Kidney tubule cell (primary cell): ENCODE measurements at places on chromosomes 3 and 15.
A peak's percentile ranks its signal among the peaks of the same experiment; 100 is the strongest.

- no peak for DNase-seq
These were observed 360.9 kb upstream of the CBLB start for GRCh38 chr3:106229495-106230278.

- DNase-seq = no peak
These were observed 7.7 kb downstream of the CLDN11 start for GRCh38 chr3:170426240-170426797.

- DNase-seq = no peak
These were observed 5.2 kb downstream of the SETD5 start for GRCh38 chr3:9402410-9403228.

DNA sequence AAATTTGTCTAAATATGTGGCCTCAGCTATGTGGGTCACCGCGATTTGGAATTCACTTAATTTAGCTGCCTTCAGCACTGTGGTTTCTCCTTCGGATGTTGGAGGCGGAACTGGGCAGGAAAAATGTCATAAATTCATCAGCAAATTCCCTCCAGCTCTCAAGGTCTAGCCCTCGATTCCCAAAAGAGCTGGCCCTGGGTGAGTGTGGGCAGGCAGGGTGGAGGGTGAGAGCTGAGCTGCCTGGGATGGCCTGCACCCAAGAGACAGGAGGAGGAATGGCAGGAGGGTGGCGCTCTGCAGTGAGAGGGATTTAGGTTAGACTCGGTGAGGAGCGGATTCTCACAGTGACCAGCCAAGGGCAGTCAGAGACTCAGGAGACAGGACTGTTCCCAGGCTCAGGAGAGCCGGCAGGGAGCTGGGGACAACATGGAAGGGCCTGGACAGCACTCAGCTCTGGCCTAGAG lies 57.1 kb downstream of the FEM1B start:
- DNase-seq = no peak

- DNase-seq = peak; percentile 82
These were observed 11.8 kb downstream of the CYFIP1 start for GRCh38 chr15:22968366-22968765.

DNA sequence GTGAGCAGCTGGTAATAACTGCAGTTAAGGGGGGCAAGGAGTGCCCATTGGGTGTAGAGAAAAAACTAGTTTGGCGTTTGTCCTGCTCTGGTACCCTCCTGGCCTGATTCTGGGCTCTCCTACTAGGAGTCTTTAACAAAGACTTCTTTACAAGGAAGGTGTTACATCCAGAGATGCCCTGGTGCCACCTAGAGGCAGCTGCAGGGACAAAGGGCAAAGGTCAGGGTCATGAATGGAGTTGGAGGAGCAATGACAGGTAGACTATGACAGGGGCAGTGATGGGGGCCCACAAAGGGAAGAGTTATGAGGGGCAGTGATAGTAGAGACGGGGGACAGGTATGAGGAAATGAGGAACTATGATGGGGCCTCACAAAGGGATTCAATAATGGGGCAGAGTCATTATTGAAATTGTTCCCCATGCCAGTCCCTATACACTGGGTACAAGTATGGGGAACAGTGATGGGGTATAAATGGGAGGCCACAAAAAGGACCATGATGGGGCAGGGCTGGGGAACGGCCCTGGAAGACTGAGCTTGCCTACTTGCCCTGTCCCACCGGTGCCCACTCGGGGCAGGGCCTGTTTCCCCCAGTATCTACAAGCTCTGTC lies 7.9 kb downstream of the CCDC71 start:
- peak; percentile 22 for DNase-seq

- DNase-seq = peak; percentile 100
These were observed at the start of gene ZBTB11 for GRCh38 chr3:101676765-101677435. Gene ZBTB11 (minus strand): TSS chr3:101677132. CDS start chr3:101676914, 218 bp downstream.

DNA sequence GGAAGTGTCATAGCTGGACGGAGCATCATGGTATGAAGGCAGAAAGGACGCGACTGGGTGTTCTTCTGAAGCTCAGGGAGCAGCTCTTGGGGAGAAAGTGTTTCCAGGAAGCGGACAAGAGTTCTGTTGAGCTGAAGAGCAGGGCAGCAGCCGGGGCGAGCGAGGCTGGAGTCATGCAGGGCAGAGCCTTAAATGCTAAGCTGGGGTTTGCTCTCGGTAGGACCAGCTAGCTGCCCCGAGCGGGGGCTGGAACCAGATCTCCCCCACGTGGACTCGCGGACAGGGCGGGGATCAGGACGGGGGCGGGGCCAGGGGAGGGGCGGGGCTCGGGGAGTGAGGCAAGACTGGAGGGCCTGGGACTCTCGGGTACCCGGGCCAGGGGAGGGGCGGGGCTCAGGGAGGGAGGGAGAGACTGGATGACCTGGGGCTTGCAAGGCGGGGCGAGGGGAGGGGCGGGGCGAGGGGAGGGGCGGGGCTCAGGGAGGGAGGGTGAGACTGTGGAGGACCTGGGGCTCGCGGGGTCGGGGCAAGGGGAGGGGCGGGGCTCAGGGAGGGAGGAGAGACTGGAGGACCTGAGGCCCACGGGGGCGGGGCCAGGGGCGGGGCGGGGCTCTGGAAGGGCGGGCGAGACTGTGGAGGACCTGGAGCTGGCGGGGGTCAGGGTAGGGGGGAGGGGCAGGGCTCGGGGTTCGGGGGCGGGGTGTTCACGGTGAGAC lies 461 bp upstream of the FAH start:
- peak; percentile 90 for DNase-seq

DNA sequence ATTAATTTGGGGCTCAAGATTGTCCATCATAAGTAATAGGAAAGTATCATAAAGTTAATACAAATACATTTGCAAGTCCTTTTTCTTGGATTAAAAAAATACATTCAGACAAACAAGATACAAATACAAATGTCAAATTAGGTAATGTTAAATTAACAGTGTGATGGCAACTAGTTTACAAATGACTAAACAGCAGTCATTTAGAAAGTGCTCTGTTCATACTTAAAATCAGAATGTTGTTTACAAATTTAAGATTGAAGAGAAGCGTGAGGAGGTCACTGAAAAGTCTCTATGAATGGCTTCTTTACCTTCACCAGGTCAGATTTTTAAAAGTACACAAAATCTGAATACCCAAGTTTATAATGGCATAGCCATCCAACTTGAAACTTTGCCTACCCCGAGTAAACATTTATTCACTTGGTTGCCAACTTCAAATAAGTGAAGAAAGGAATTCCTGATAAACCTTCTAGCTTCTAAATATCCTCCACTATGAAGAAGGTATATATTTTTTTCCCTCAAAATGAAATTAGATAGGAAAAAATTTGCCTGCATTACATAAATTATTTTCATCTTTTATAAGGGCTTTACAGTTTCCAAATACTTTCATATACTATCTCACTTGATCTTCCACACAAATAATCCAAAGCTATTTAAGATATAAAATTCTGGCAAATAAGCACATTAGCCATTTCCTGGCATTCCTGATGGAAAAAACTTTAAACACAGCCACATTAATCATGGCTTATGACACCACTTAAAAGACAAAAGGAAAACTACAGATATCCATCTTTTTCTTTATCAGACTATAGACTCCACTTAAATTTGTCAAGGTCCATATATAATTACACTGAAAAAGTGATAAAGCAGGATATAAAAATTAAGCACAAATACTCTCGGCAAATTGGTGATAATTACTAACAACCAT lies 11.5 kb upstream of the NEK10 start:
- no peak for DNase-seq

DNA sequence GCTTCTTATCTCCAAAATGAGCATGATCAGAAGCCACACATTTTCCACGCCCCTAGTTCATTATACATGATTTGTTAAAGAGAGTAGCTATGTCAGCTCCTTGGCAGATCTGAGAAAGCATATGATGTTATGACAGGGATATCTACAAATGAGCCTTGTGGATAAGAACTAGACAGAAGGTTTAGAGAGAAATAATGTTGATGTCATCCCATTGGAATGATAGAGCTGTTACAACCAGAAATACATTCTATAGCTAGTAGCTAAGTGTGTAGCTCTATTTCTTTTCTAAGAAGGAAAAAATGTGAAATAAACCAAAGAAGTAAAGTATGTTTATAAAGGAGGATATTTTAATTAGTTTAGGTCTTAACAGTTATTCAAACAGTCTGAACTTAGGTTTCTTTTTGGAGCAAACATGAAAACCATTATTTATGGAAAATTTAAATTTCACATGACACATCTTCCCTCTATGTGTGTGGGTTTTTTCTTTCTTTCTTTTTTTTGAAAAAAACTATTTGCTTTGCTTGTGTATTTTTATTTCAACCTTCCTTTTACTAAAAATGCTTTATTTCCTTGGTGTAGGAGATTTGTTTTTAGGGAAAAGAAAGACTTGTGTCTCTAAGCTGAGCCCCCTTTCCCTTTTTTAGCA lies 167.7 kb downstream of the GHSR start:
- DNase-seq = peak; percentile 67

DNA sequence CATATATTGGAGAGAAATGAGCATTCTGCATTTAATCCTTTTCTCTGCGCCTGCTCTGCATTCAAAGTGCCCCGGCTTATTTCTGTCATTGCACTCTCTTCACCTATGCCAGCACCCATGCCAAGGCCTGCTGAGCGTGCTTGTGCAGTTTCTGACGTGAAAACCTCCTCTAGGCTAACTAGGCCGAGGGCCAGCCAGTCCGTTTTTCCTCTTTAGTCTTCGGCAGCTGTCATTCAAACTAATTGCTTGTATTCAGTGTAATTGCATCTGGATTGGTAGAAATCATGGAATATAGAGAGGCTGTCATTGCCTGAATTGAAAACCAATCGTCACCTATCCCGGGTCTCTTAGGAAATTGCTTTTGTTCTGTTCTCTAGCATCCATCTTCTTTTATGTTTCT lies 94.0 kb downstream of the ARPP21 start:
- DNase-seq = no peak

DNA sequence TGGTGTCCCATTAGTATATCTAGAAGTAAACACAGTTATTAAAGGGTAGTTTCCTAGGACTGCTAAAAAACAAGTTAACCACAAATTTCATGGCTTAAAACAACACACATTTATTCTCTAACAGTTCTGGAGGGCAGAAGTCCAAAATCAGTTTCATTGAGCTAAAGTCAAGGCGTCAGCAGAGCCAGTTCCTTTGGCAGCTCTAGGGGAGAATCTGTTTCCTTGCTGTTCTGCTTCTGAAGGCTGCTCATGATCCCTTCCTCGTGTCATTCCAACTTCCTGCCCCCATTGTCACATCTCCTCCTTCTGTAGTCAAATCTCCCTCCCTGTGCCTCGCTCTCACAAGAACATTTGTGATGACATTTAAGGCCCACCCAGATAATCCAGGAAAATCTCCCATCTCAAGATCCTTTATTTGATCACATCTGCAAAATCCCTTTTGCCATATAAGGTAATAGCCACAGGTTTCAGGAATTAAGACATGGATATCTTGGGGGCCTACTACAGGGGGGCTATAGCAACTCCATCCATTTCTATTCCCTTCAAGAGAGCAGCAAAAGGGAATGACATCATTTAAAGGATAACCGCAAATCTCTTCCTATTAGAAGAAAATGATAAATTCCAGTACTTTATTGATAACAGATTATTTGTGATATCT lies 50.1 kb downstream of the GPR176 start:
- no peak for DNase-seq

DNA sequence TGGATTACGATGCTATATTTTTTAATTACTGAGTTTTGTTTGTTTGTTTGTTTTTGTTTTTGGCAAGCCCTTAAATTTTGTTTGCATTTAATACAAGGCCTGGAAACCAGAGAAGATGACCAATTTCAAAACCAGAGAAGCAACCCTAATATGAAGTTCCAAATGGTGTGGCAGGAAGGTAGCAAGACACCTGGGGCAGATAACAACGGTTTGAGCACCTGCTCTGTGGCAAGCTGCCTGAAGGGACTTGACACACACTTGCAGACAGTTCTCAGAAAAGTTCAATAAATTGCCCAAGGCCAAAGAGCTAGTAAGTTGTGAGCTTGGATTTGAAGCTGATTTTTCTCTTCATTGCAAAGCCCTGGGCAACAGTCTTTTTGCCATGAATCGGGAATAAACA lies 151.2 kb upstream of the UBE2E1 start:
- DNase-seq = no peak

GRCh38 chr3:114060906-114061655 lies 4.5 kb downstream of the QTRT2 start:
- DNase-seq = no peak

DNA sequence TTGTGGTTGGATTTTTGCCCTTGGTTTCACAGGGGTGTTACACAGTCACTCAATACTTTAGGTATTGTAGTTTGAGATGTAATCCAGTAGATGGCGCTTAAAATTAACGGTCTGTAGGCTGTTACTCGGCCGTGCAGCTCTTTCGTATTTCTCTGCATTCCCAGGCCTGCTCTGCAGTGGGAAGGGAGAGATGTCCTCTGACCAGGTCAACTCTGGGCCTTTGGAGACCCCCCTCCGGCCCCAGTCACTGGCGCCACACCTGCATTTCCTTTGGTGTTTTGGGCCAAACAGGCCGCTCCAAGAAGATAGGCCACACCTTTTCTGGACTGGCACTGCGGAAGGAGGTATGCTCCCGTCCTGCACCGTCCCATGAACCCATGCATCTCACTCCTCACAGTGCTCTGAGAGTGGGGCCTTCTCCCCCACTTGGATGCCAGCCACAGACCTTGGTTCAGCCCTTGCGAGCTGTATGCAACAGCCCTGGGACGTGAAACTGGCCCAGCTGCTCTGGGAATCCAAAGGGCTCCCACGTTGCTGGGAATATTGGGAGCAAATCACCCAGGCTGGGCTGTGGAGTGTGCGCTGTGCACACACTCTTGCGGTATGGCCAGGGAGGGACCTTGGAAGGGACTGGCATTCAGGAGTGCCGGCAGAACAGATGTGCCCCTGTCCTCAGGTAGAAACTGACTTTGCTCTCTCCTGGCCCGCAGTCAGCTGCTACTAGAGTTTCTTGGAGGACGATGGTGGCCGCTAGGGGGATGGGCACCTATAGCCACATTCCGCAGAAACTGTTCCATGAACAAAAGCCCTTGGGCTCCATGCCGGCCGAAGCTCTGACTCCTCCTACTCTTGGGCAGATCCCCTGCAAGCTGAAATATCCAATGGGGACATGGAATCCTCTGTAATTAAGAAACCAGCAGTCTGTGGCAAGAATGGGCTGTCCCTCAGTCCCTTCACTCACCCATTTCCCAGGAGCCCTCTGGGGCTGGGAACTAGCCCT lies 410.5 kb upstream of the CADM2 start:
- DNase-seq = peak; percentile 35

DNA sequence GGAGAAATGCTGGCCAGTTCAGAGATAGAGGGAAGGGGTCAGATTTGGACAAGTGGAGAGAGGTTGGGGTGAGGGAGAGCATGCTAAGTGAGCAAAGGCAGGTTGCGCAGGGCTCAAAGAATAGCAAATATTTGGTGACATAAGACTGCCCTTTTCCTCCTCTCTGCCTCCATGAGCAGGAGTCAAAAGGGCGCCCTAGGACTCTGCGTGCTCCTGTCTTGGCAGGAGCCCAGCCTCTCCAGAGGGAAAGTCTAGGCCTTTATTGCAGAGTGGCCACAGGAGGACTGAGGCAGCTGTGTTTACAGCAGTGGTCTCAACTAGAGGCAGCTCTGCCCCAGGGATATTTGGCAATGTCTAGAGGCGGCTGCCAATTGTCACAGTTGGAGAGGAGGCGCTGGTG lies 165.6 kb downstream of the FAM43A start:
- DNase-seq = no peak

DNA sequence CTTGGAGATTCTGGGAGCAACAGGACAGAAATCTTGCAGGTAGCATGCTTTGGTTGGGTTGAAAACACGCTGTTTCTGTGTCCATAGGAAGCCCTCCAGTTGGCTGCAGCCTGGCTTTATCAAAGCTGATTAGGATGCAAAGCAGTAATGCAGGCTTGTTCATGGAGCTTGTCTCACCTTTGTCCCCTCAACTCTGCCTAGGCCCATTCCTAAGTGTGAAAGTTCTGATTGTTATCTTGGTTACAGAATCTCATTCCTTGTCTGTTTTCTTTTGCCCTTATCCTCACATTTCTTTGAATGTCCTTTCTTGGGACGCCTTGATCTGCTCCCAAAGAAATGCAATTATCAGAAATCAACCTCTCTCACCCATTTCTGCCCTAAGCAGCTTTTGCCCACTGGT lies 83.5 kb downstream of the IL20RB start:
- DNase-seq = no peak
